Left forelimb (tissue), 1 donor: ENCODE measurements at places on chromosomes 16 and 17.
A peak's percentile ranks its signal among the peaks of the same experiment; 100 is the strongest.

DNA sequence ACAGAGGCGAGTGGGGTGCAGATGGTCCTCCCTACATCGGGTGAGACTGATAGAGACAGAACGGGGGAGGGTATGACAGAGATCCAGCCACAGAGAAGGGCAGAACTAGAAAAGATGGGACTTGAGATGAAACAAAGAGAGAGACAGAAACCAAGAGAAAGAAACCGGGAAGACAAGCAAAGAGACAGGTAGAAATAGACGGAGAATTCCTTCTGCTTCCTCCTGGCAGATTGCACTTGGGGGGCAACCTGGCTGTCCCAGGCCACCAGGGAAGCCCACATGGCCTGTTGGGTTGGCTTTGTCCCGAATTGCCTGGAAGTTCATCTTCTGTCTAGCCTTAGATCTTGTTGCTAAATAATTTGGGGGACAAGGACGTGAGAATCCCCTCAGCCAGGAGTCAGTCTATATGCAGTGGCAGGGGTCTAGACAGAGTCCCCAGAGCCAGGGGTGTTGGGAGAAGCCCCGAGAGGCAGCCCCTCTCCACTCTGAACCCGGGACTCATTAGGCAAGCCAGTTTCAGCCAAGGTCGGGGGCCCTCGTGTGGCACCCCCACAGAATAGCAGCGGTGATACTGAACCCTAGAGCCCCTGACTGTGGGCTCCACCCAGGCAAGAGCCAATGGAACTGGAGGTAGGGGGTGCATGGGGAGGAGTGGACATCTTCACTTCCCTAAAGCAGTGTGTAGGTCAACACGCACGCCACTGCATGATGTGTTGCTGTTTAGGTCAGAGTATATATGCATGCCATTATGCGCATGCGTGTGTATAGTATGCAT lies 627 bp upstream of the TSPOAP1 start:
- no peak for DNase-seq

GRCh38 chr16:12724226-12724625 lies 79.5 kb downstream of the CPPED1 start:
- DNase-seq: no peak

- DNase-seq: peak; percentile 82
These were observed 7.9 kb upstream of the BAHCC1 start for GRCh38 chr17:81387100-81388090.

- no peak for DNase-seq
These were observed 16.4 kb upstream of the HERPUD1 start for GRCh38 chr16:56915336-56916119.

DNA sequence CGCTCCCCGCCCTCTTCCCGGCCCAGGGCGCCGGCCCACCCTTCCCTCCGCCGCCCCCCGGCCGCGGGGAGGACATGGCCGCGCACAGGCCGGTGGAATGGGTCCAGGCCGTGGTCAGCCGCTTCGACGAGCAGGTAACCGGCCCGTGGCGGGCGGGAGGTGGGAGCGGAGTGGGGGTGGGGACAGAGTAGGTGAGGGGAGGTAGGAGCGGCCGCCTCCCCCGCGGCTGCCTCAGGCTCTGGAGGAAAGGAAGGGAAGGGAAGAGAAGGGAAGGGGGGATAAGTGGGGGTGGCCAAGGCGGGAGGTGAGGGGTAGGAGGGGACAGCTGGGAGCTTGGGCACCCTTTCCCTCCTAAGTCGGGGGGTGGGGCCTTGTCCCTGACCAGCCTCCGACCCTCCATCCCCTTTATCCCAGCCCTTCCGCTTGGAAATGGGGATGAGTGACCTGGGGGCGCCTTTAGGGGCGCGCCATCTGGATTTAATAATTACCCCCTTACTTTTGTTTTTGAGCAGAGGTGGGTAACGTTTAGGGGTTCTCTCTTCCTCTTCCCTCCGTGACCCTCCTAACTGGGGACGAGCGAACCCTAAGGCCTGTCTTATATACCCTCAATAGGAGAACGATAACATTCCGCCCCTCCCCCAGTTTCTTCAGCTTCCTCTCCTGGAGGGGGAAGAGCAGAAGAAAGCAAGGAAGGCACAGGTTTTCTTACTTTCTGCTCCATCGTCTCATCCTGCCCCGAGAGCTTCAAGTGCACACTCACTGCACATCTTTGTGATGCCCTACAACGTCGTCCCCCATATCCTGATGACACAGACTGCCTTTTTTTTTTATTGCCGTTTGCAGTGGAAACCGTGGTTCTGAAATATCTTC lies 694 bp downstream of the NF1 start:
- peak; percentile 82 for DNase-seq

DNA sequence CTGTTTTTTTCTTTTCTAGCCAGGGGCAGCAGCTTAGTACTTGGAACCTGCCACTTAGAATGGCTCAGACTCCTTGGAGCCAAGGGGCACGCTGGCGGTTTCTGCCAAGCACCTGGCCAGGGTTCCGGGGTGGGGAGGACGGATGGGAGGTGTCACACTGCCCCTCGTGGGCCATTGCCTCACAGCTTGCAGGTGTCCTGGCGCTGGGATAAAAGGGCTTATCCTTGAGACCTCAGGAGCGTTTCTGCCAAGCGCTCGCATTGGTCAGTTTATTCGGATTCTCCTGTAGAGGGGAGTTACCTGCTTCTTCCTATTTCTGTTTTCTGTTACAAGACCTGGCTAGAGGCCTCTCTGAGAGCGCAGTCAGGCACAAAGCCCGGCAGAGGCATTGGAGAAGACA lies 234.6 kb downstream of the MSI2 start:
- no peak for DNase-seq

GRCh38 chr17:79038545-79039135 lies 14.7 kb downstream of the C1QTNF1 start:
- no peak for DNase-seq

GRCh38 chr16:88499292-88499691 lies 46.2 kb downstream of the ZFPM1 start:
- DNase-seq: no peak

GRCh38 chr16:52265446-52265861 lies 281.5 kb downstream of the TOX3 start:
- no peak for DNase-seq

DNA sequence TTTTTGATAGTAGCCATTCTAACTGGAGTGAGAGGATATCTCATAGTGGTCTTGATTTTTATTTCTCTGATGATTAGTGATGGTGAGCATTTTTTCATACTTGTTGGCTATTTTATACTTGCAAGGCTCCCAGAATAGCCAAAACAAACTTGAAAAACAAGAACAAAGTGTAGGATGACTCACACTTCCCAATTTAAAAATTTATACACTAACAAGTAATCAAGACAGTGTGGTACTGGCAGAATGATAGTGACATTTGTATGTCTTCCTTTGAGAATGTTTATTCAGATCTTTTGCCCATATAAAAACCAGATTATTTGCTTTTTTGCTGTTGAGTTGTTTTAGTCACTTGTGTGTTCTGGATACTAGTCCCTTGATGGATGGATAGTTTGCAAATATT lies 17.8 kb downstream of the SPECC1 start:
- DNase-seq: no peak

- DNase-seq: peak; percentile 90
These were observed at the start of gene RNF135 for GRCh38 chr17:30970831-30971567. Gene RNF135 (plus strand): TSS chr17:30971039. CDS start chr17:30971074, 35 bp downstream.

DNA sequence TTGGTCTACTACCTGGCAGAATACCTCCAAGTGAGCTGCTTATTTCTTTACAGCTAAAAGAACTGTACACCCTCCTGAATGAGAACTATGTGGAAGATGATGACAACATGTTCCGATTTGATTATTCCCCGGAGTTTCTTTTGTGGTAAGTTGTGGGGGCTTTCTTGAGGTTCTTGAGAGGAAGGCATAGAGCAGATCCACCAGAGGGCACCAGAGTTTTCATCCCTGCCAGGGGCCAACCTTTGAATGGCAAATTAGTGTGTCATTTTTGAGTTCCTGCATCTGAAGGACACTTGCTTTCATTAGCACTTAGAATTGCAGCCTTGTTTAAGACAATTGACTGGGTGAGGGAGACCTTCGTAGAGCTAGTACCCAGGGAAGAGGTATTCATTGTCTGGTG lies 35.0 kb downstream of the NMT1 start:
- DNase-seq: no peak

DNA sequence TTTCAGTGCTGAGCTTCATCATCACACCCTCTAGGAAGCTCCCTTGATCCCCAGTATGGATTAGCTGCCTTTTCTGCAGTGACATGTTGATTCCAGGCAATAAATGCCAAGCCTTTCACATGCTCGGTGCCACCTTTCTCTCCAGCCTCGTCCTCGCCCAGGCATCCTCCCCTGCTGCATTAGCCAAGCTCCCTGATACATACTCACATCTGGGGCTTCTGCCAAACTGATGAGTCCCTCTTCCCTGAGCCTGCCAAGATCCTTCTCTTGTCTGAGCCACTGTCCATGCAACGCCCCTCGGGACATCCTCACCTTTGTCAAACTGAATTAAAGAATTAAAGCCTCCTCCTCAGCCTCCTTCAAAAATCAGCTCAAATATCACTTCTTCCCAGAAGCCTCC lies 538.5 kb upstream of the CDH11 start:
- no peak for DNase-seq

GRCh38 chr16:31451681-31452351 lies 7.5 kb upstream of the ARMC5 start:
- no peak for DNase-seq

- no peak for DNase-seq
These were observed 71.7 kb upstream of the PMFBP1 start for GRCh38 chr16:72243621-72244020.

- DNase-seq: peak; percentile 49
These were observed 42.5 kb downstream of the PLCG2 start for GRCh38 chr16:81821436-81822128.

DNA sequence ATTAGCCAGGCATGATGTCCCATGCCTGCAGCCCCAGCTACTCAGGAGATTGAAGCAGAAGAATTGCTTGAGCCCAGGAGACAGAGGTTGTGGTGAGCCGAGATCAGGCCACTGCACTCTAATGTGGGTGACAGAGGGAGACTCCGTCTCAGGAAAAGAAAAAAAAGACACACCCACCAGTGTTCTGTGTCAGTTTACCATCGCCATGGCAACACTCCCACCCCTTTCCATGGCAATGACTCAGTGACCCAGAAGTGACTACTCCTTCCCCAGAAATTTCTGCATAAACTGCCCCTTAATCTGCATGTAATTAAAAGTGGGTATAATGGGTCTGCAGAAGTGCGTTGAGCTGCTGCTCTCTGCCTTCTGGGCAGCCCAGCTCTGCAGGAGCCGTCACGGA lies 4.0 kb upstream of the ZC3H18 start:
- DNase-seq: no peak

GRCh38 chr16:35194681-35195080 lies 1735.3 kb downstream of the TP53TG3F start:
- DNase-seq: no peak

DNA sequence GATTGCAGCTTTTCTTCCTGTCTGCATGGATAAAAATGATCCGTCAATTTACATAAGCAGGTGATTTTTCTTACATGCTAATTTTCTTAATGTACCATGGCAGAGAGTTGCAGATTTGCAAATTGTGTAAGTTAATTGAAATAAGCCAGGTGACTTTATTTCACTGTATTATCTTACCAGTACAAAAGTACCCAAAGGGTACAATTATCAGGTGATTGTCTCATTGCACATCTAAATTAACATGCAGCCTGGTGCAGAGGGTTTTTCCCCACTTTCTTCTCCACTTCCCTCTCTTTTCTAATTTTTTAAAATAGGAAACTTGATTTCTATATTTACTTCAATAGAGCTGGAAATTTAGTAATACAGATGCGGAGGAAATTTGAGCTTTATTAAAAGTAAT lies 11.2 kb downstream of the NLK start:
- DNase-seq: no peak

- DNase-seq: peak; percentile 33
These were observed 100.1 kb downstream of the IRF8 start for GRCh38 chr16:85998868-85999729.

GRCh38 chr17:44120851-44121605 lies 2.4 kb downstream of the HDAC5 start:
- no peak for DNase-seq

GRCh38 chr17:81154961-81155360 lies 10.3 kb upstream of the PVALEF start:
- DNase-seq: no peak

GRCh38 chr17:80738987-80739730 lies 194.5 kb downstream of the RPTOR start:
- DNase-seq: peak; percentile 53

GRCh38 chr16:19837331-19837980 lies 47.2 kb downstream of the GPRC5B start:
- no peak for DNase-seq

GRCh38 chr17:44900894-44901293 lies 1.6 kb upstream of the EFTUD2 start:
- no peak for DNase-seq

DNA sequence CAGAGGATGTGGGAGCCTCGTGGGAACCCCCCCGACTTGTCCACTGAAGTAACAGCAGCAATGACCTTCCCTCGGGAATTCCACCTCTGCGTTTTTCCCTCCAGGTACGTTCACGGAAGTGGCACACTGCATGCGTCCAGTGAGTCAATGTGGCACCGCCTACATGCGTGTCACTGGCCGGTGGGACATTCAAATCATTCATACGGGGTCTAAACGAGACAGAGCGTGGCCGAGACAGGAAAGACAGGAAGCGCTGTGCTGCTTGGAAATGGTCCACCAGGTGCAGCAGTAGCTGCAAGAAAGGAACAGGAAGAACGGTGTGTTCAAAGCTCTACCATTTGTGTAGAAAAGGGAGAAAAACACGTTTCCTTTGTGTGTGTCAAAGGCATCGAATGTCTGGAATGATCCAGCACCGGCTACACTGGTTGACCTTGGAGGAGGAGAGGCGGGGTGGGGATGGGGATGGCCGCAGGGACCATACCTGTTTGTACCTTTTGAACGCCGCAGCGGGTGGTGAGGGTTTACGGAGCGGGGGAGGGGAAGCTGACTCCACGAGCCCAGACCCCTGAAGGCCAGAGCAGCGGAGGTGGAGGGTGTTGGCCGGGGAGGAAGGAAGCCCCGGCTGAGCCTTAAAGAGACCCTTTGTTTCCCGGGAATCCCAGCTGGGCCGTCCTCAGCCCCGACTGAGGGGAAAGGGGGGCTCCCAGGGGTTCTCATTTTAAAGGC lies 1.7 kb upstream of the PGAP6 start:
- DNase-seq: no peak

DNA sequence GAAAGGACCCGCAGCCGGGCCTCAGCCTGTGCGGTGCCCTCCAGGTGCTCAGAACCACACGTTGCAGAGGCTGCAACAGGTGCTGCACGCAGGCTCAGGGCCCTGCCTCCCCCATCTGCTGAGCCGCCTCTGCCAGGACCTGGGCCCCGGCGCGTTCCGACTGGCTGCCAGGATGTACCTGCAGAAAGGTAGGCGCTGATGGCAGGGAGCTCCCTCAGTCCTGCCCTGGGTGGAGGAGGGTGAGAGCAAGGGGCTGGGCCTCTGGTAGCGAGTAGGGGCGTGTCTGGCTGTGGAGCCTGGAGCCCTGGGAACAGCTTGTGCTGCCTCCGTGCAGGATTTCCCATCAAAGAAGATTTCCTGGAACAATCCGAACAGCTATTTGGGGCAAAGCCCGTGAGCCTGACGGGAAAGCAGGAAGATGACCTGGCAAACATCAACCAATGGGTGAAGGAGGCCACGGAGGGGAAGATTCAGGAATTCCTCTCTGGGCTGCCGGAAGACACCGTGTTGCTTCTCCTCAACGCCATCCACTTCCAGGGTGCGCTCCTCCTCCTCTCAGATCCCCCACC lies 4.4 kb downstream of the SERPINF2 start:
- no peak for DNase-seq

GRCh38 chr17:59828478-59828760 lies 64.3 kb downstream of the TUBD1 start:
- DNase-seq: no peak
